ENCODE measurements at places on chromosomes 6 and 20.

DNA sequence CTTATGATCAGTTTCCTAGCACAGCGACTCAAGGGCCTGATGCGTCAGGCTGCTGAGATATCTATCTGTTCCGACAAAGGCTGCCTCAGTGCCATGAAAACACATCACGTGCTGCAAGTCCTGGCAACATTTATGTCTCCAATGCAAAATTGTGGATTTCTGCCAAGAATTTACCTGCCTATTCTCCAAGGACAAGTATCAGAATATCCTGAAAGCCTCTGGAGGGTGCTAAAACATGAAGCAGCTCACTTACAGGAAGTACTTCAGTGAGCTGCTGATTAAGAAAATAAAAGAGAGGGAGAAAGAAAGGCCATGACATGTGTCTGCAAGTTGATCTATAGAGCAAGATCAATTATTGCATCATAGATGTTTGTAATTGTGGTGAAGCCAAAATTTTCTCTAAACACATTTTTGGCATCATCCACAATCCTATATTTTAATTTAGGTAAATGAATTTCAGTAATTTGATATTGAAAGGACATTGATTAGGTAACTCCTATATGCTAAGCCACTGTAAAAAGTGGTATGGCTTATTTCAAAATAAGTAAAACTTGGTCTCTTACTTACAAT, 25.8 kb upstream of the TPBG start:
- DNase-seq, result no peak

GRCh38 chr6:165184192-165184979, 125.0 kb downstream of the C6orf118 start:
- DNase-seq, result no peak

- DNase-seq, result peak; percentile 51
These were observed 94.8 kb upstream of the CNKSR3 start for GRCh38 chr6:154605178-154605881.

- DNase-seq, result no peak
These were observed 17.6 kb upstream of the ELMO2 start for GRCh38 chr20:46423882-46424482.

- DNase-seq, result no peak
These were observed 715 bp downstream of the PSMF1 start for GRCh38 chr20:1119128-1119505.

GRCh38 chr6:7566107-7566506, 23.9 kb upstream of the SNRNP48 start:
- no peak for DNase-seq

DNA sequence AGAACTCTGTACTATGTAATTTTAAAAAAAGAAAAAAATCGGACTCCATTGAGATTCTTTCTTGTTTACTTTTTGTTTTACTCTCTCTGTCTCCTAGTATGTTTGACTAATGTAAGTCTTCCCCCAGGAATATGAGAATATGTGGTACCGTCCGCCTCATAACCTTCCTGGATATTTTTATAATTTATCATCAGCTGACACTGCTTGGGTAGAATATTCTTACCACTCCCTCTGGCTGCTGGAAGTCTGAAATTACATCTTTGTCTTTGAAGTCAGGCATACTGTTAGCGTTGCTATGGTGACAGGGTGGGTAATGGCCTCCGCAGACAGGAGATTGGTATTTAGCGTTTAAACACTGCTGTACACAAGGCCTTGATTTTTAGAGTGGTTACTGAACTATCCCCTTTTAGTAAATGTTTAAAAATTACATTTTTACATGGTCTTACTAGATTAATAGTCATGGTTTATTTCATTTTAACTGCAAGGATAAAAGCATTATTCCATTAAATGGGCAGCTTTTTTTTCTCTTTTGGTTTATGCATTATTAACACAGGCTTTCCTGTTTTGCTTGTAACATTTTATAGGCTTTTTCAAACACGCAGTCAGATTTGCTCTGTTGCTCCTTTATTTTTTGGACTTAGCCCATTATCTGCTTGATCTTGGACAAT, 176.4 kb downstream of the ARID1B start:
- DNase-seq, result no peak

- no peak for DNase-seq
These were observed 19.4 kb downstream of the SLC35B3 start for GRCh38 chr6:8415913-8416312.

DNA sequence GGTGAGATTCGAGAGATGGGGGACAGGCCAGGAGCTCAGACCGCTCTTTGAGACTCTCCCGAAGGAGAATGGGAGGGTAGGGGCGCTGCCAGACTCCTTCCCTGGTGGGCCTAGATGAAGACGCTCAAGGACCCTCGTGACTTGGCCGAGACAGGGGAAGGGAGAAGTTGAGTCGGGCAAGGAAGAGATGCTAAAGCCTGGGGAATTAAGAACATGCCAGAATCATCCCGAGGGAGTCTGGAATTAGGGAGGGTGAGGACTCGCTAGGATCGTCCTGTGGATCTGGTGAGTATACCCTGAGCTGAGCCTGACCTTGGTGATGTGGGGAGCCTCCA, 529 bp downstream of the UBE2C start:
- no peak for DNase-seq

- peak; percentile 4 for DNase-seq
These were observed 2.0 kb upstream of the DUSP22 start for GRCh38 chr6:290111-290922.

- DNase-seq, result no peak
These were observed 37.6 kb downstream of the NRN1 start for GRCh38 chr6:5968817-5969734.

DNA sequence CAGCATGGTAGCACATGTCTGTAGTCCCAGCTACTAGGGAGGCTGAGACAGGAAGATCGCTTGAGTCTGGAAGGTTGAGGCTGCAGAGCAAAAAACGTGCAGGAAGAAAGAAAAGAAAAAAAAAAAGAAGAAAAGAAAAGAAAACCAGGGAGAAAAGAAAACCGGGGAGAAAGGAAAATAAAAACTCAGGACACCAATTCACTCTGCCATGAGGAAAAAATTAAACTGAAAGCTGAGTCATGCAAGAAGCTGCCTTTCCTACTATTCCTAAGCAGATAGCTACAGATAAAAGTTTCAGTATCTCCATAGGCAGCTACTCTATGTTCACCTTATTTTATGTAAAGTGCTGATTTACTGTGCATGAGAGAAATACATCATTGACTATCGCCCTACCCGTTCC, 10.5 kb downstream of the PTGIS start:
- DNase-seq, result no peak

DNA sequence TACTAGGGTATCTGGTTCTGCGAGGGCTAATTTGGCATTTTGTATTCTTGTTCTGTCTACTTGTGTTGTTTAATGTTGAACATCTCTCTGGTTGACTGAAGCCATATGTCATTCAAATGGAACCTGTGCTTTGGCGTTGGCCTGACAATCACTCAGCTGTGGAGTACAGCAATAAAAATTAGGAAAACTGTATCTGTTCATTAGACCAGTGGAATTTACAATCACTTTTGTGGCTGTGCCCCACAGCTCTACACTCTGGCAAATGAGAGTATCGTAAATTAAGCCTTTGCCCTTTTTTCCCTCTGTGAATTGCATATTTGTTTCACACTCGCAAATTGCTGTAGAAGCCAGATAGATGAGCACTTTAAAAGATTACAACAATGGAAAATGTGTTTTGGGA, 102.0 kb downstream of the ARID1B start:
- no peak for DNase-seq

DNA sequence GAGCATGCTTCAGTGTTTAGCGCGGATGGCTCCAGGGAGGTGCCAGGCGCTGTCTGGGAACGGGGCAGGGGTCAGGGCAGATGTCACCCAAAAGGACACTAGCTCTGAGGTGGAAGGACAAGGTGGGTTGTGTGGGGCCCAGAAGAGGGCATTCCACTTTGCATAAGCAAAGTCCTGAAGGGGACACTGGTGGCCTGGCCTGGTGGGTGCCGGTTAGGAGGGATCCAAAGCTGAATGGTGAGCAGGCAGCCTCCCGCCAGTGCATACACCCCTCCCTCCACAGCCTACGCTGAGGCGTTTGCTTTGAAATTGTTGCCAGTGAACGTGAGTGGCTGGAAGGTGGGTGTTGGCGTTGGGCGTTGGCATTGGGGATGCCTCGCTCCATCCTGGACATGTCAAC, 192.1 kb downstream of the BMP7 start:
- no peak for DNase-seq

DNA sequence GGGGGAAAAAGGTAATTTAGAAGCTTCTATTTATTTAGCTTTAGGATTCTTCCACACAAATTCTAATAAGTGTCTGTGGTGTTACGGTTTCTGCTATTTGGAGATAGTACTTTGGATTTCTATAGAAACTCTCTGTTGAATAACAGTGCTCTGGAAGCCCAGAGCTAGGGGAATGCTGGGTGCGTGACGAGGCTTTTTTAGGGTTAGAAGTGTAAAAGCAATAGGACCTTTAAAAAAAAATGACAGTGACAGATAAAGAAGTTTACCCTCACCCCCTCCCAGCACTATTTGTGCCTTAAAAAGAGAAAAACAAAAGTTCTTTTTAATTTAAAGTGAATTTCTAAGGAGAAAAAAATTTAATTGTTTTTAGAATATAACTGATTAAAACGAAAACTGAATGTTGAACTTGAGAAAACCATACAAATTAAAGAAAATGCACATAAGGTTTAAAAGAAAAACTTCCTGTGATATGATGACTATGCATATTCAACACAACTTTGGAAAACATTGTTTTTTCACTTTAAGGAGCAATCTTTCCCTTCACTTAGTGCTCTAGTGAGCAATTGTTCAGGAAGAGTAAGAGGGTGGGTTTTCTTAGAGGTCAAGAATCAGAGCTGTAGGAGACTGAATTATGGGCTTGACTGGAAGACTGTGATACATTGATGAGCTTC, 89.6 kb upstream of the RIPOR2 start:
- no peak for DNase-seq

- no peak for DNase-seq
These were observed 103.5 kb downstream of the LAMP5 start for GRCh38 chr20:9617940-9618339.

- DNase-seq, result no peak
These were observed 544.3 kb downstream of the KIF16B start for GRCh38 chr20:16028923-16029322.

GRCh38 chr6:89479897-89480296, 46.9 kb downstream of the ANKRD6 start:
- no peak for DNase-seq

- DNase-seq, result no peak
These were observed 41.0 kb downstream of the MOCS1 start for GRCh38 chr6:39893286-39893685.

DNA sequence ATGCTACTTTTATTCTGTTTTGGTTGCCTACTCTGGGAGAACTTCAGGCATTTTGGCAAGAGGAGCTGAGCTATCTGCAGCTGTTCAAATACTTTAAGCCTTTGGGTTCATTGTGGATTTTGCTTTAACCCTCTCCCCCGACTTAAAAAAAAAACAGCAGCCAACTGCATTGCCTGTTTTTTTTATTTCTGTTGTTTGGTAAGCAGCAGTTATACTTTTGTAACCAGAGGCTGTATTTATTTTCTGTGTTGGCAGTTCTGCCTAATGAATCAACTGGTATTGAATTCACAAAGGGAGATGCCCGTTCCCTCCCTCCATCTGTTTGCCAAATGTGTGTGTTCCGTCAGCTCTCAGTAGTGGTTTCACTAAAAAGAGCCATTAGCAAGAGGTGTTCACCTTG, 484.0 kb downstream of the UTRN start:
- no peak for DNase-seq

GRCh38 chr6:33305052-33305451, 6.3 kb upstream of the RGL2 start:
- DNase-seq, result no peak

GRCh38 chr6:79631693-79632172, 604 bp downstream of the SH3BGRL2 start:
- no peak for DNase-seq

DNA sequence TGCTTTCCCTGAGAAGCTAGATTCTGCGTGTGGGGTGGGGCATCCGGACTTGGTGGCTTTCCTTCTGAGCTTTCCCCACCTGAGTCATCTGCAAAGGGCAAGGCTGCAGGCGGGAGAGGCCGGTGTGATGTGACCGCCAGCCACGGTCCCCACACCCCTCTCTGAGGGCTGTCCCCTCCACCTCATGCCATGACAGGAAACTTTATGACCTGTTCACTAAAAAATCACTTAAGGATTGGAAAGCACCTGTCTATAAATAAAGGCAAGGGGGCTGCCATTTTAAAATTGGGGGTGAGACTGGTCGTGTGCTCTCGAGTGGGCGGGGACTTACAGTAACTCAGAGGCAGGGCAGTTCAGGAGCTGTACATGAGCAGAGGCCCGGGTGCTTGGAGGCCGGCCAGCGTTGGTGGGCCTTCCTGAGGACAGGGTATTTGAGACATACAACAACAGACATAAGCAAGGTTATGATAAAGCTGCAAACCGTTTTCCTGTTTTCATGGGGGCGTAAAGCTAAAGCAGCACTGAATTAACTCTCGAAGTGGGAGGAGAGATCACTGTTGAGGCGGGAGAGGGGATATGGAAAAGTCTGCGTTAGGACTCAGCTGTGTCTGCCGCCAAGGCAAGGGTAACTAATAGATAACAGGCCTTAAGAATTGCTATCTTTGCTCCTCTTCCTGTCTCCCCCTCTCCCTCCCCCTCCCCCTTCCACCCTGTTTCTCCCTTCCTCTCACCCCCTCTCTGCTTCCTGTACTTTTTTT, 16.1 kb upstream of the SERPINB1 start:
- DNase-seq, result peak; percentile 90

DNA sequence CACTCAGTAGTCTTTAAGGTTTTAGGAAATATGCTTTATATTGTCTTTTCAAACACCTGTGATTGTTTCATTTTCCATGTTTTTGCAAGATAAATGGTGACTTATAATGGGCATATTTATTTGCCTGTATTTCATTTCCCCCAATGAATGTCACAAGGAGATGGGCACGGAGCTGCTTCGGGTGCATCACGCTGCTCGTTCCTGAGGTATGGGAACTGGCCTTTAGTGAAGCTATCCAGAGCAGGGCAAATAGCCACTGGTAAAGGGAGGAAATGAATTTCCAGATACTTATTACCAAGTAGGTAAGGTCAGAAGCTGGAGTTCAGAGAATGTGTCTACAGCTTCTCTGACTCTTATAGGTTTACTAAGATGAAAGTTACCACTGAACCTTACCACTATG, 3.7 kb downstream of the POU3F2 start:
- no peak for DNase-seq

Data from T-helper 2 cell treated with Interferon-gamma antibody and Interleukin-4, amounts not matched to agents 5 μg/mL and 100 μg/mL, for 36 hours (primary cell).